ENCODE measurements at places on chromosomes 1 and 21.

- no peak for DNase-seq
These were observed 651.9 kb downstream of the MRPL39 start for GRCh38 chr21:24955275-24955961.

- no peak for DNase-seq
These were observed 1.8 kb upstream of the CTPS1 start for GRCh38 chr1:40977716-40978115.

DNA sequence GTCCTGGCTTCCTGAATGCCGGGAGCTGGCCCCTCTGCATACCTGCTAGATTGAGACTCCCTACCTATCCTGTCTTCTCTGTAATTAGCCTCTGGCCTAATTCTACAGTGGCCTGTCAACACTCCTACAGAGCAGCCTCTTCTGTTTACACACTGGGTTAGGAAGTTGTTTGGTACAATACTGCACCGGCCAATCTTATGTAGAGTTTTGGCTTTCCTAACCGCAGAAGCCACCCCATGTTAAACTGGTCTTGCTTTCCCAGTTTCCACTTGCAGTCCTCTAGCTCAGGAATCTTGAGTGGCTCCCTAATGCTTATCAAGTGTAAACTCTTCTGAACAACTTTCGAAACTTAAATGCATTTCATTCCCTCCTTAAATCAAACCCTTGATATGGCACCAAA, 42.8 kb downstream of the DPH5 start:
- DNase-seq, result no peak

DNA sequence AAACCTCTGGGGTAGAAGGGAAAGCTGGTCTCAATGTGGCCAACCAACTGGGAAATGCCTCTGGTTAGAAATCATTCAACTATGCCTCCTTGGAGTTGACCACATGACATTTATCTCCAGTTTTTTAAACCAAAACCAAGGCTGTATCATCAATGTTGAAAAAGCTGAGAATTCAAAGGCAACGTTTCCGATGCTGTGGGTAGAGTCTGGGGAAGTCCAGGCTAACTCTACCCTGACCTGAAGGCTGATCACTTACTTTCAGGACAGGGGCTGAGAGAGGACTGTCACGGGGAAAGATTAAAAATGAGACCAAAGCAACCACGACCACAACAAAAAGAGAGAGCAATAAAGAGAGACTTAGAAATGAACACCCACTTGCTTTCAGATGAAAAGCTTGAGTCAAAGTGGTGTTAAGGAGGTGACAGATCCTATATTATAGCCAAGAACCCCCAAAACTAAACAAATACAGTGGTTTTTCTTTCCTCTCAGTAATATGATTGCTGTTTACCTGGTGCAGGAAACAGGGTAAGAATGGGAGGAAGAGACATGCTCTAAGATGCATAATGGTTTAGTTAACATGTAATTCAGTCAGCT, 90.8 kb upstream of the TNFSF4 start:
- DNase-seq, result no peak

GRCh38 chr1:107649023-107649422, 316.0 kb downstream of the VAV3 start:
- no peak for DNase-seq

- no peak for DNase-seq
These were observed 132.1 kb downstream of the RPS6KC1 start for GRCh38 chr1:213183036-213183672.

All from stimulated activated CD4-positive, alpha-beta T cell treated with anti-CD3 and anti-CD28 coated beads, Interleukin-1b, Interleukin-23, amount 100 ng/mL, for 1 hour (primary cell).